Smooth muscle cell of the brain vasculature (primary cell): ENCODE measurements at places on chromosomes 13 and 19.

- DNase-seq = no peak
Measured at GRCh38 chr13:34583181-34583580, 358.9 kb upstream of the NBEA start.

GRCh38 chr19:8304841-8305621, 3.1 kb downstream of the CD320 start:
- no peak for DNase-seq

- no peak for DNase-seq
Measured at GRCh38 chr13:87607266-87607665, 63.9 kb upstream of the SLITRK5 start.

DNA sequence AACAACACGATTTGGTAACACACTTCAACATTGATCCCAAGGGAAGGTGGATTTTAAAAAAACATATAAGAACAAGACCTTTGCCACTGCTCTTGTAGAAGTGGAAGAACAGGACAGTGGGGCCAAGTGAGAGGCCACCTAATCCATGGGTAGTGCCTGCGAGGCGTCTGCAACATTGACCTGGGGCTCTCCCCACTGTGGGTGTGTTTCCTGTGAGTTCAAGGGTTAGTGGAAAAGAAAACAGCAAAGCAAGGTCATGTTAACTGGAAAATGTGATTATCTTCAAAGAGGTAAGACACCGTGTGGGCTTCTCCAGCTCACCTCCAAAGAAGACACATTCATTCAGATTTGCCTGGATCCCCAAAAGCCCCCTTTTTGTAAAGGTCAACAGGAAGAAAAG, 327.0 kb downstream of the UQCRFS1 start:
- DNase-seq = no peak

DNA sequence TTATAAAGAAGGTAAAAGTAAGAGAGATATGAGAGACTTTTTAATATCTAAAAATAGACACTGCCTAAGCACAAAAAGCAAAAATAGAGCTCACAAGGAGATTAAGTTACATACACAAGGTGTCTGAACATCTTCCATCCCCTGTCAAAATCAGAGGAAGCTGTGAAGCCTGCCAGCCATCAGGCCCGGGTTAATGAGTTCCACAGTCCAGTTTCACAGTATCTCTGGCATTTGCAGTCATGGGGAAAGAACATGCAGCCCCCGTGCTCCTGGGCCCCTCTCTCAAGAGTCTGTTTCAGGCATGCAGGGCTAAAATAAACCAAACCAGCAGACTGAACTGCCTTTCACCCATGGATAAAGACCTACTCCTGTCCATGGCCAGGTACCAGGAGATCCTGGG, 79.2 kb downstream of the TBC1D4 start:
- DNase-seq = no peak

- no peak for DNase-seq
Measured at GRCh38 chr13:40146063-40146462, 490.6 kb downstream of the COG6 start.

GRCh38 chr13:75331792-75332349, 150.1 kb downstream of the TBC1D4 start:
- DNase-seq = no peak

DNA sequence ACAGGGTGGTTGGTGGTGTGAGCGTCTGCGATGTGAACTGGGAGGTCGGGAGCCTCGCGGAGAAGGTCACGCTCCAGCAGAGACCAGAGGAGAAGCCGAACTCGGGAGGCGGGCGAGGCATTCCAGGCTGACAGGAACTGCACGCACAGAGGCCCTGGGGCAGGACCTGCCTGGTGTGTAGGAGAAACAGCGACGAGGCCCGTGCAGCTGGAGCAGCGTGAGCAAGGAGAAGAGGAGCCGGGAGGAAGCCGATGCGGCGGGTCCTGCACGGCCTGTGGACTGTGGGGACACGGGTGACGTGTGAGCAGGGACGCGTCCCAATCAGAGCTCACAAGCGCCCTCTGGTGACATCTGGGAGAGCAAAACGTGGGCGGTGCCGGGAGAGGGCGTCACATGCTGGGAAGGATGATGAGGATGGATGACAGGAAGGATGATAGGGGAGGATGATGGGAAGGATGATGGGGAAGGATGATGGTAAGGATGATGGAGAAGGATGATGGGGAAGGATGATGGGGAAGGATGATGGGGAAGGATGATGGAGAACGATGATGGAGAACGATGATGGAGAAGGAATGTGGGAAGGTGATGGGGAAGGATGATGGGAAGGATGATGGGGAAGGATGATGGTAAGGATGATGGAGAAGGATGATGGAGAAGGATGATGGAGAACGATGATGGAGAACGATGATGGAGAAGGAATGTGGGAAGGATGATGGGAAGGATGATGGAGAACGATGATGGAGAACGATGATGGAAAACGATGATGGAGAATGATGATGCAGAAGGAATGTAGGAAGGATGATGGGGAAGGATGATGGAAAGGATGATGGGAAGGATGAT, 16.1 kb upstream of the MADCAM1 start:
- no peak for DNase-seq

DNA sequence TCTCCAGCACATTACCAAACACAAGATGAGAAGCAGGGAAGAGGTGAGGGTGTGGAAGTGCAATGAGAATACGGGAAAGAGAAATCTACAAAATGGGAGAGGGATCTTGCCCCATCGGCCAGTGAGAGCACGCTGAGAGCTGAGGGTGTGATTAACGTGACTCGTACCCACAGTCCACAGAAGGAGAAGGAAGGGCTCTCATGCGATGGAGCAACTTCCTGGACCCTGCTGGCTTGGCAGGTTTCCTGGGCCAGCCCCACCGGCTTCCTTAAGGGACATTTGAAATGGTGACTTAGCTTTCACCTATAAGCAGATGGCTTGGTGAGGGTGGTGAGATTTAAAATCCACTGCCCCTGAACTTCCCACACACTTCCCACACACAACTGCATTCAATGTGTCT, 740.1 kb downstream of the UQCRFS1 start:
- DNase-seq = no peak

GRCh38 chr19:36604656-36605100, 435 bp upstream of the ZNF382 start:
- no peak for DNase-seq

- peak; percentile 74 for DNase-seq
Measured at GRCh38 chr13:21478881-21479808, 20.0 kb upstream of the ZDHHC20 start.

- no peak for DNase-seq
Measured at GRCh38 chr13:62407871-62408270, 992.2 kb upstream of the PCDH20 start.

DNA sequence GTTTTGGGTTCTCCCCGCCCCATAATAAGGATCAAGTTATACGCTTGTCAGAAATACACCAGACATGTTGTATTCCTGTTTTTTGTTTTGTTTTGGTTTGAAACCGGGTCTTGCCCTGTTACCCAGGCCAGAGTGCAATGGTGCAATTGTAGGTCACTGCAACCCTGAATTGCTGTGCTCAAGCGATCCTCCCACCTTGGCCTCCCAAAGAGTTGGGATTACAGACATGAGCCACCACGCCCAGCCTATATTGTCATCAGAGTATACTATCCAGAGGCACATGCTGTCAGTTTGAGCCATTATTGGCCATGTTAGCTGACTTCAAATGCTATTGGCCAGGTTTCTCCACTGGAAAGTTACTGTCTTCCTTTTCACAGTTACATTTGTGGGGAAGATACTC, 9.8 kb downstream of the SAFB start:
- DNase-seq = no peak

- no peak for DNase-seq
Measured at GRCh38 chr13:80577285-80577684, 236.4 kb upstream of the SPRY2 start.

GRCh38 chr19:9189535-9189934, 10.8 kb downstream of the OR7D2 start:
- DNase-seq = no peak

DNA sequence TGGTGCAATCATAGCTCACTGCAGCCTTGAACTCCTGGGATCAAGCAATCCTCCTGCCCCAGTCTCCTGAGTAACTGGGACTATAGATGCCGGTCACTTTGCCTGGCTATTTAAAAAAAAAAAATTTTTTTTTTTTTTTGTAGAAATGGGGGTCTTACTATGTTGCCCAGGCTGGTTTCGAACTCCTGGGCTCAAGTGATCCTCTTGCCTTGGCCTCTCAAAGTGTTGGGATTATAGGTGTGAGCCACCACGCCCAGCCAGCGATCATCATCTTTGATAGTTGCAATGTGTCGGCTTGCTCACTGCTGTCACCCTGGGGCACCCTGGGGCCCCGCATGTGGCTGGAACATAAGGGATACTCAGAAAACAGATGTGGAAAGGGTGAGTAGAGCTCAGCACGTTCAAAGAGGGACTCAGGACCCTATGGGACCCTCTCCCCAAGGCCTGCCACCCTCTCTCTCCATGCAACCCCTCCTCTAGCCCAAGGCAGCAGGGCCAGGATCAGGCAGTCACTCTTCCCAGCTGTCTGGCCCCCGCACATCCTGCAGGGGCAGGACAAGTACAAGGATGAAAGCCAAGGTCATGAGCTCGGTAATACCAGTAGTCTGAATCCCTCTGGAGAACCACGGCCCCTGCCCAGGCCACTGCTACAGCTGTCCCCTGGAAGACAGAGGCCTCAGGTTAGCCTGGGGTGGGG, 6.5 kb upstream of the CCL25 start:
- no peak for DNase-seq

DNA sequence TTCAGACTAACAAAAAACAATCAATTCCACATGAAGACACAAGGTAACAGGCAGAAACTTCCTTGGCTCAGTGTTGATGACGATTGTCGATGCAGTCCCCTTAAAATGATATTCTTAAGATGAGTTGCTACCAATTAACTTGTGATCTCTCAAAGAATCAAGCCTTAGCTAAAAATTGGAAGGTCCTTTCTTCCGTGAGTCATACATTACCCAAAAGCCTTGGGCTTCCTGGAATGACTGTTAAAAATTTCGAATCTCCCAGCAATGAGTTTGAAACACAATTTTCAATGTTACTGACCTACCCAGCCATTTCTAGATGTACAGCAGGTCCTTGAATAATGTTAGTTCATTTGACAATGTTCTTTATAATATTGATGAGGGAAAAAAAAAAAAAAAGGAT, 28.0 kb upstream of the RB1 start:
- DNase-seq = no peak

- DNase-seq = no peak
Measured at GRCh38 chr19:33177417-33177979, 16.6 kb upstream of the LRP3 start.

DNA sequence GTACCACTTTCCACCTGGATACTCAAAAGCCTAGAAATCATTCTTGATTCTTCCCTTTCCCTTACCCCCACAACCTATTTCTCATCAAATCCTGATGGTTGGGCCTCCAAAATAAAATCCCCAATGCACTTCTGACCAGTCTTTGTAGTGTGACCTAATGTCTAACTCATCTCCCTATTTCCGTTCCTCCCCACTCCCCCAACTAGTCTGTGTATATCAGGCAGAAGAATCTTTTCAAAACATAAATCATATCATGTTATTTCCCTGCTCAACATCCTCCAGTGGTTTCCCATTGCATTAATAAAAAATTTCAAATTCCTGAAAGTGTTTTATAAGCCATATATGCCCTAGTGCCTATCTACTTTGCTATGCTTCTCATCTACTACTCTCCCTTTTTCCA, 17.7 kb downstream of the CCDC122 start:
- no peak for DNase-seq

DNA sequence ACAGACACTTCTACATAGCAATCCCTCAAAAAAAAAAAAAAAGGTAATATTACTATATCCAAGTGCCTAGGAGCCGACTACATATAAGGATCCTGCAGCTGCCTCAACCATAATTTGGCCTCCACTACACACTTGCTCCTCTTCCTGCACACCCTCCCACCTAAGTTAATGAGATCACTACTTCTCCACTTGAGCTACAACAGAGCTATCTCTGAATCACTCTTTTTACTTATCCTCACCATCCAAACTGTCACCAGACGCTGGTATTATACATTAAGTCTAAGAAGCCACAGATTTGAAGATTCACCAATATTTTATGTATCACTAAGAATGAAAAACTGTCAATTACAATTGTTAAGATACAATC, 8.3 kb downstream of the OBI1 start:
- no peak for DNase-seq

DNA sequence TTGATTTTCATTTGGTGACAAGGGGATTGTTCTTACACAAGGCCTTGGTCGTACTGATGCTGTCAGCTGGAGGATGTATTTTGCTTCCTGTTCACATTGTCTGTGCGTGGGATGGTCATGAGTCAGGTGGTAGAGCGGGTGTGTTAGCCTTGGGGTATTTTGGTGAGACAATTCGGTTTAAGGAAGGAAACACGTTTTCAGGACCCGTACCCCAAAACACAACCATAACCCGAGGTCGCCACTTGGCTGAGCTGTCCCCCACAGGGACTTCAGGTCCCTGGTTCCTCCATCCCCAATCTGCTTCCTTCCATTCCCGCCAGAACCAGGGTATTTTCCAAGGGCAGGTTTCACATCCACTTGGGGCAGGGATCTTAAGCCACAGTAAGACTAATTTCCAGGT, 15.0 kb downstream of the MYO9B start:
- DNase-seq = no peak

GRCh38 chr19:29881386-29881785, 60.7 kb upstream of the URI1 start:
- DNase-seq = no peak

GRCh38 chr19:35174226-35174625, 19.7 kb downstream of the FXYD5 start:
- DNase-seq = no peak

DNA sequence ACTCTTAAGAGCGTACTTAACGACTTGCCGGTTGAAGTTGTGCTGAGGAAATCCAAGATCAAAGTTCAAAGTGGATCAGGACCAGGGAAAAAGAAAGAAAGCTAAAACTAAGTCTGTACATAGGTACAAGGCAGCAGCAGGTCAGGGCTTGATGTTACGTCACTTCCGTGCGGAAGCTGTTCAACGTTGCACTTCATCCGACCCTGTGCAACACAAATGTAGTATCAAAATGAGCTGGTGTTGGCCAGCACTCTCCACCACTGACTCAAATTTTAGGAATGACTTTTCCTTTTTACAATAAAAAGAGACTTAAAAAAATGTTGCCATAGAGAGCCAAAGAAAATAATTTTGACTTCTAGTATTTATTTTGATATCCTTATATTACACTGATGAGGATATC, 1315.4 kb downstream of the EFNB2 start:
- DNase-seq = no peak

DNA sequence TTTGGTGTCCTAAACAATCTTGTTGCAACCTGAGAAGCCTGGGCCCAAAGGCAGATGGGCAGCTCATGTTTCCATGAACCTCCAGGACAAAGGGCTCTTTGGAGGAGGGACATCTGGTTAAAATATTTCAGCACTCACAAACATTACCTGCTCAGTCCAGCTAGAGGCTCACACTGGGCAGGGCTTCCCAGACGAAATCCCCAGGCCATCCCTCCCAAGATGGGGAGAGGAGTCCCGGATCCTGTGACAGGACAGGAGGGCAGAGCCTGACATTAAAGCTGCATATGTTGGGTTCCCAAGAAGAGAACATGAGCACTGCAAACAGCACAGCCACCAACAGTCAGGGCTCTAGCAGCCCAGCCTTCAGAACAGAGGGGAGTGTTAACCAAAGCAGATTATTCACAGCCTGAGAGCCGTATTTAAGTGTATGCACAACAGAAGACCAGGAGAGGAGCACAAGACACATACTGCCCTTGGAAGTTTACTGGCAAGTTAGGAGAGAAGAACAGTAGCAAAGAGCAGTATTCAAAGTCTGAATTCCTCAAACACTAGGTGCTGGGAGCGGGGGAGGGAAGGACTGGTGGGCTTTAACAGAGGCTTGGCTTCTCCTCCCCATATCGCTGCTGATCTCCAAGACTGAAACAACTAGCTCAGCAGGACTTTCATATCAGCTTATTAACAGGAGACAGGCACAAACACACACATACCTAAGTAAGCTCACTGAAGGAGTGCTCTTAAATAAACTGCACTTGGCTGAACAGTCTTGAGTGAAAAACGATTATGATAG, 12.3 kb downstream of the ATP7B start:
- DNase-seq = no peak
